ENCODE measurements at places on chromosomes 6 and 20. TPM values are rescaled to one million over a fixed set of nuclear protein-coding genes. Genes with fewer than 3 reads are reported as not detected.

Gene HMGCLL1
- total RNA-seq: 0.51 TPM

DNA sequence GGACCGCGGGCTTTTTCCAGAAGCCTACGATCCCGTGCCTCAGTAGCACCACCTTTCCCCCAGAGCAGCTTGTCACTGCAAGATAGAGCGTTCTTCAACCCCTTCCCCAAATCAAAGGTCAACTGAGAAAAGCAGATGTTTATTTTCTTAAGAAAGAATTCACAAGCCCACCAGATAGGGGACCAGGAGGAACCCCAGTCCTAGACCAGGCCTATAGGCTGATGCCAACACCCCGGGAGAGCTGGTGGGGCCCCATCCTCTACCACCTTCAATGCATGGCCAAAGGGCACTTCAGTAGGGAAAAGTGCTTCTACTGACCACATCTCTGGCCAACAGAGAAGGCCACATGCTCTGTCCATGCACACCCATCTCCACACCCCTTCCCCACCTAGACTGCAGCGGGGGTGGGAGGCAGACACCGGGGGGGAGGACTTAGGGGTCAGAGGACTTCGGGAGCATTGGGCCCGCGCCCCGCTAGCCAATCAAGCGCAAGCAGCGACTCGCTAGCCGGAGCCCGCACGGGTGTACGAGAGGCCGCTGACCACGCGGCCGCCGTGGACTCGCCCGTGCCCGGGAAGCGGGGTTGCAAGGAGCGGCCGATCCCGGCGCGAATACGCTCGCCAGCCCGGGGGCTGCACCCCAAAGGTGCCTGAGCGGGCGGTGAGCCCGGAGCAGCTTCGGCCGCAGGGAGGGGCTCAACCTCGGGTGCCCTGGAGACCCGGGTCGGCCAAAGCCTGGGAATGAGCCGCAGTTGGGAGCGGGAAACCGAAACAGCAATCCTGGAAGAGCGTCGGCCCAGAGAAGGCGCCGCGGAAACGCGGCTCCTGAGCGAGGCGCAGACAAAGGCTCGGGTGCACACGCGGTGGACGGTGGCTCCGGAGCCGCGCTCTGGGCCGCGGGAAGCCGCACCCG, 2.8 kb downstream of the PDE10A start:
- DNase-seq: no peak

DNA sequence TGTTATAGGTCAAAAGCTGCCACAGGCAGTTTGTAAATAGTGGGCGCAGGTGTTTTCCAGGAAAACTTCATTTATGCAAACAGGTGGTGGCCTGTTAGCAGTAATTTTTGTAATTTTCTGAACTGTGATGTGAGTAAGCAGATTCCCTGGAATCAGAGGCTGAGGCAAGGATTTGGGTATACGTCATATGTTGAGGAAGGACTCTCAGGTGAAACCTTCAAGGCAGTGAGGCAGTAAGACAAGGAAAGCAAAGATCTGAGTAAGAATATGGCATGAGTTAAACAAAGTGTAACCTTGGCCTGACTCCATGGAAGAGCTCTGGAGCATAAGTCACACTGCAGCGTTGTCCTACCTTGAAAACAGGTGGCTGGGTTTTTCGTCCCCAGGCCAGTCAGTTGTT, 291.1 kb upstream of the BTBD3 start:
- no peak for DNase-seq

- DNase-seq: no peak
Measured at GRCh38 chr20:8512003-8512402, 379.9 kb downstream of the PLCB1 start.

- peak; percentile 35 for DNase-seq
Measured at GRCh38 chr20:3235666-3236324, 3.2 kb downstream of the SLC4A11 start.

GRCh38 chr6:3811191-3811590, 38.0 kb upstream of the FAM50B start:
- DNase-seq: no peak

DNA sequence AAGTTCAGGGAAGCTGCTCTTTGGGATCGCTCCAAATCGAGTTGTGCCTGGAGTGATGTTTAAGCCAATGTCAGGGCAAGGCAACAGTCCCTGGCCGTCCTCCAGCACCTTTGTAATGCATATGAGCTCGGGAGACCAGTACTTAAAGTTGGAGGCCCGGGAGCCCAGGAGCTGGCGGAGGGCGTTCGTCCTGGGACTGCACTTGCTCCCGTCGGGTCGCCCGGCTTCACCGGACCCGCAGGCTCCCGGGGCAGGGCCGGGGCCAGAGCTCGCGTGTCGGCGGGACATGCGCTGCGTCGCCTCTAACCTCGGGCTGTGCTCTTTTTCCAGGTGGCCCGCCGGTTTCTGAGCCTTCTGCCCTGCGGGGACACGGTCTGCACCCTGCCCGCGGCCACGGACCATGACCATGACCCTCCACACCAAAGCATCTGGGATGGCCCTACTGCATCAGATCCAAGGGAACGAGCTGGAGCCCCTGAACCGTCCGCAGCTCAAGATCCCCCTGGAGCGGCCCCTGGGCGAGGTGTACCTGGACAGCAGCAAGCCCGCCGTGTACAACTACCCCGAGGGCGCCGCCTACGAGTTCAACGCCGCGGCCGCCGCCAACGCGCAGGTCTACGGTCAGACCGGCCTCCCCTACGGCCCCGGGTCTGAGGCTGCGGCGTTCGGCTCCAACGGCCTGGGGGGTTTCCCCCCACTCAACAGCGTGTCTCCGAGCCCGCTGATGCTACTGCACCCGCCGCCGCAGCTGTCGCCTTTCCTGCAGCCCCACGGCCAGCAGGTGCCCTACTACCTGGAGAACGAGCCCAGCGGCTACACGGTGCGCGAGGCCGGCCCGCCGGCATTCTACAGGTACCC, at the start of gene ESR1:
ESR1 (plus strand) TSS at position 170 of the 858 bp plus-strand sequence; CDS start at position 401, 231 bp downstream.
- DNase-seq: peak; percentile 28

DNA sequence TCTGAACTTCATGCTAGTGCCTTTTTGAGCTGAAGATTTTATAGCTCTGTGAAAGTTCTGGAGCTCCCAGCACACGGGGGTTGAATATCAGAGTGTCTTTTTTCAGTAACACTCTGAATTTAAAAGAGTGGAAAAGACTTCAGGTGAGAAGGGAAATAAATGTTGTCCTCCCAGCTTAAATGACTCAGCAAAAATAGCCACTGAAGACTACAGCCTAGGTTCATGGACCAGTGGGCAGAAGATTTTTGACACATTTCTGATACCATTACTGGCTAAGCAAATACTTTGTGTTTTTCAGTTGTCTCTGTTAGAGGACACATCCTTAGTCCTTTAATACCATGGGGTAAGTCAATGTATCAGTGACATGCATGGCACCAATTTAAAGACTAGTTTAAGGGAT, 338.5 kb upstream of the SPTLC3 start:
- DNase-seq: no peak

GRCh38 chr20:5797843-5798462, 47.8 kb downstream of the SHLD1 start:
- no peak for DNase-seq
